ENCODE measurements at places on chromosomes 16 and 17. TPM values are rescaled to one million over a fixed set of nuclear protein-coding genes. Genes with fewer than 3 reads are reported as not detected.

Gene RGS11
- not detected for total RNA-seq

Gene CCDC40
- total RNA-seq, result 0.84 TPM

Gene RNF157
- 19.1 TPM for total RNA-seq

Gene EVPL
- under 0.01 TPM for total RNA-seq

Gene ERN1
- total RNA-seq, result 62.8 TPM

Gene NLRC5
- total RNA-seq, result 246 TPM

Gene KRTAP9-8
- not detected for total RNA-seq

Gene SLC35G6
- total RNA-seq, result not detected

Gene CPSF4L
- 0.10 TPM for total RNA-seq

Gene UTS2R
- not detected for total RNA-seq

Gene RND2
- total RNA-seq, result 0.10 TPM

Gene SYCE1L
- total RNA-seq, result 0.52 TPM

Gene ENKD1
- total RNA-seq, result 3.0 TPM

Gene RTN4RL1
- not detected for total RNA-seq

Gene CD300C
- total RNA-seq, result 10.9 TPM

Gene DNAH17
- under 0.01 TPM for total RNA-seq
